Tibial nerve (tissue), 4 donors: ENCODE measurements at places on chromosomes 16 and 17. TPM values are rescaled to one million over a fixed set of nuclear protein-coding genes. Genes with fewer than 3 reads are reported as not detected.

Gene SLFN12
- 18.2 TPM for total RNA-seq

Gene SLC52A1
- not detected for total RNA-seq

- no peaks in the 10 kb centered on the region for H3K4me1 ChIP-seq
- no peak overlapping the region for H3K4me3 ChIP-seq
- no peak for DNase-seq
- H3K27ac ChIP-seq = no peak overlapping the region
- H3K36me3 ChIP-seq = peaks cover 60% of the 10 kb centered on the region
- H3K27me3 ChIP-seq = no peaks in the 10 kb centered on the region
Measured at GRCh38 chr16:15732416-15732815, 82.4 kb downstream of the NDE1 start.

DNA sequence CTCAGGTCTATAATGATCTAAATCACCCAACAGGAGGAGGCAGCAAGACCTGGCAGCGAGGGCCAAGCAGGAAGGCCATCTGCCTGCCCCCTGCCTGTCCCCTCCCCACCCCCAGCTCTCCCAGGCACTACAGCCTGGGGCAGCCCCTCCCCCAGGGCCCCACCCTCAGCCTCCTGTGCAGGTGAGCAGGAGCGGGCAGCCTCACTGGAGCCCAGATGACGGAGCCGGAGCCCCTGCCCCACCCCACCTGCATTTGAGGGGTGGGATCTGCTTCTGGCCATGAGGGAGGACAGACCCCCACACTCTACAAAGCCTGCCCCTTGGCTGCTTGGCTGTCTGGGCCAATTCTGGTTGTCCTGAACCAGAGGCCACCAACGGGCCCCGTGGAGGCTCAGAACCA, 12.4 kb upstream of the BAHCC1 start:
- no peaks in the 10 kb centered on the region for H3K4me1 ChIP-seq
- H3K4me3 ChIP-seq = no peak overlapping the region
- no peaks in the 10 kb centered on the region for H3K27me3 ChIP-seq
- no peaks in the 10 kb centered on the region for H3K36me3 ChIP-seq
- no peak for DNase-seq
- H3K27ac ChIP-seq = no peak overlapping the region

GRCh38 chr17:63349478-63350000, 96.6 kb downstream of the CYB561 start:
- no peaks in the 10 kb centered on the region for H3K27me3 ChIP-seq
- no peak overlapping the region for H3K27ac ChIP-seq
- DNase-seq = no peak
- no peaks in the 10 kb centered on the region for H3K4me1 ChIP-seq
- no peak overlapping the region for H3K4me3 ChIP-seq
- no peaks in the 10 kb centered on the region for H3K36me3 ChIP-seq

- peaks cover 35% of the 10 kb centered on the region for H3K4me1 ChIP-seq
- no peak overlapping the region for H3K4me3 ChIP-seq
- H3K27ac ChIP-seq = peak overlapping the region; percentile 8
Measured at GRCh38 chr17:66469890-66470289, 167.5 kb downstream of the PRKCA start.

GRCh38 chr16:58733248-58733670, 857 bp downstream of the GOT2 start:
- no peaks in the 10 kb centered on the region for H3K27me3 ChIP-seq
- no peak for DNase-seq
- peak overlapping the region; percentile 80 for H3K27ac ChIP-seq
- peaks cover 6% of the 10 kb centered on the region for H3K4me1 ChIP-seq
- H3K36me3 ChIP-seq = no peaks in the 10 kb centered on the region
- peak overlapping the region; percentile 97 for H3K4me3 ChIP-seq

- H3K27ac ChIP-seq = no peak overlapping the region
- no peaks in the 10 kb centered on the region for H3K27me3 ChIP-seq
- H3K36me3 ChIP-seq = no peaks in the 10 kb centered on the region
- H3K4me3 ChIP-seq = no peak overlapping the region
Measured at GRCh38 chr17:5220074-5220473, 14.6 kb downstream of the SCIMP start.

GRCh38 chr17:14196377-14196997, 40.2 kb downstream of the CDRT15 start:
- H3K4me1 ChIP-seq = no peaks in the 10 kb centered on the region
- no peak overlapping the region for H3K27ac ChIP-seq
- DNase-seq = no peak
- H3K27me3 ChIP-seq = no peaks in the 10 kb centered on the region
